ENCODE measurements at places on chromosomes 7 and 10.

- no peak for DNase-seq
These were observed 44.6 kb upstream of the TES start for GRCh38 chr7:116165717-116166116.

DNA sequence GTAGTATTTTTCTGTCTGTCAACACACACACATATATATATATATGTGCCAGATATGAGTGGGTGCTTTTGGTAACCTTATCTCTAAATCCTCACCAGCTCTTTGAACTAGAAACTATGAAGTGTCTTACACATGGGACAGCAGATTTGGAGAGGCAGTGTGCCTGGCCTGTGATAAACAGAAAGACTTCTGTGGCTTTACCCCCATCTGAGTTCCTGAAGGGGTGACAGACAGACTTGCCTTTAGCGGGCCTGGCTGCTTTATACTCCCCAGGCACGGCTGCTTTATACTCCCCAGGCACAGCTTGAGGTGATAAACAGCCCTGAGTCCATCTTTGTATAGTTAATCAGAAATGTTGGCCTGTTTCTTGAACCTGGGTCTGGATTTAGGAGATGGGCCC, 5.6 kb downstream of the BAG3 start:
- no peak for DNase-seq

- no peak for DNase-seq
These were observed 535.3 kb downstream of the CCSER2 start for GRCh38 chr10:84863675-84864074.

DNA sequence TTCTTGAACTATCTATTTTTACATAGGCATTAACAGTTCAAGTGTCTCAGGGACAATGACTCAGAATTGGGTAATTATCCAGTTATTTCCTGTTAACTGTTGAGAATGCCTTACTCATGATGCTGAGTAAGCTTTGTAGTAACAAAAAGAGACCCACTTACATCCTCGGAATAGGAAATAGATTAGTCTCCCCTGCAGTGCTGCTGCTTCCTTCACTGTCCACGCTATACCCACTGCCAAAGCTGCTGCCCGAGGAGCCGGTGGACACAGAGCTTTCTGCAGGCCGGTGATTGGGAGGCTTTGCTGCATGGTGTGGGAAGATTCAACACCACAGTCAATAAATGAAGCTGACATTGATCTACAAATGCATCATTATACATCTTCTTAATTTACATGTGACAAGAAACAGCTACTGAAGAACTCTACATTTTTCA, 357.1 kb downstream of the PCLO start:
- no peak for DNase-seq

- no peak for DNase-seq
These were observed 39.1 kb downstream of the GOT1 start for GRCh38 chr10:99391346-99391745.

DNA sequence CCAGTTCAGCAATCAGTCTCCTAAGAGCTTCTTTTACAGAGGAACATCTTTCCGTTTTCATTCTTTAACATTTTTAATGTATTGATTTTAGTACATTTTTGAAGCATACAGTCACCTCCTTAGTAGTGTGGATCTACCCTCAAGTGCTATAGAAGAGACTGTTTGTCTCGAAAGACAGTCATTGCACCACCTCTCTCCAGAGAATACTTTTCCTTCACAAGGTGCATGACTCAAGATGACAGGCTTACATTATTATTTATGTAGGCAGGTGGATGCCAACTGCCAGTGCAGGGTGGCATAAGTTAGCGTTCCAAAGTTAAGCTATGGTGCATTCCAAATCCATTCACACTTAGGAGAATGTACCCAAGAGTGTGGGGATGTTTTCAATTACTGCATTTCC, 71.8 kb downstream of the ZEB1 start:
- no peak for DNase-seq
